ENCODE measurements at places on chromosomes 6 and 20.

DNA sequence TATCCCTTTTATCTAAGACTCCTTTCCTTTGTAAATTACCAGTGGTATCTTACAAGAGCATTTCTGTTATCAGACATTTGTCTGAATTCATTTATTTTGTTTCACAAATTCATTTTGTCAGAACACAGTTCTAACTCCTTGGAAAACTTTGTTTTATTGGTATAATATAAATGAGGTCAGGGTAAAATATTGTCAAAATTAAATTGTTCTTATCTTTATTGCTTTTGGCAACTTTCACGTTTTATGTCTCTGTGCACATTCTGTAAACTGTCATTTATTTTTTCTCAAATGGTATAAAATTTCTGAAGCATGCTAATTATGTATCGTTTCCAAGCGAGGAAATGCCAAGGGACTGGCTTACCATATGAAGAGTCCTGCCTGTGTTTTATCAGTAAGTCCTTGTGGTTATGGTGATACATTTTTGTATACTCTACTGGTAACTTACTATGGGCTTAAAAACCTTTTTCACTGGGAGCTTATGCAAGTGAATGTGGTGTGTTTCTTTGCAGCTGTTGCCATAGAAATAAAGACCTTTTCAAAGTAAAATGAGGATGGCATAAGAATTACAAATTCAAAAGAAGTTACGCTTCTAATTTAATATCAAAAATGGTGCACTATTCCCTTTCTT lies 214.2 kb downstream of the COL19A1 start:
- DNase-seq: no peak

DNA sequence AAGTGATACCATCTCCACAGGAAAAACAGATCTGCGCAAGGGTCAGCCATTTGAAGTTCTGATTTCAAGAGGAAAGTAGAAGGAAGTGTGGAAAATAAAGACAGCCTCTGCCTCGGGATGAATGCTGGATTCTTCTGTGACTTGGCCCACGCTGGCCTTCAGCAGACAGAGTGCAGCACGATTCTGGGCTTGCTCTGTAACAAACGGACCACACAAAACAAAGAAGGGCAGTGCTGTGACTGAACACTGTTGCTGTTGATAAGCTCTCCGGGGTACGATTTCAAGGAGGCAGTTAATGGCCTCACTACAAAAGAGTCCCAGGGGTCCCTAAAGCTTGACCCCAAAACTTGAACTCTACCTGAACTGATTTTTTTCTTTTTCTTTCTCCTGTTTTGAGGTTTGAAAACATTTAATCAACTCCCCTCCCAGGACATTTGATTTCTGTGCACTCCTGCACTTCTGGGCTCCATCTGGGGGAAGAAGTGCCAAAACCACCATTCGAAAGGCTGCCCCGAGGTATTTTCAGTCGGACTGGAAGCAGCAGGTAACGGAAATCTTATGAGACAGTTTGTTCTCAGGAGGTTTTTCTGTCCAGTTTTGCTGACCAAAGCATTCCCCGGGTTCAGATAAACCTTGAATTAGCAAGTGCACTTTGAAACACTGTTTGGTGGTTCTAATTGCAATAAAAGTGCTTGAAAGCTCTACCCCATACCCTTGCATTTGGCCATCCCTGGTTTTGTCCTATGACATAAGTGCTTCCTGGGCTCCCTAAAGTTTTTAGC lies 189.6 kb downstream of the MYLK4 start:
- DNase-seq: no peak

DNA sequence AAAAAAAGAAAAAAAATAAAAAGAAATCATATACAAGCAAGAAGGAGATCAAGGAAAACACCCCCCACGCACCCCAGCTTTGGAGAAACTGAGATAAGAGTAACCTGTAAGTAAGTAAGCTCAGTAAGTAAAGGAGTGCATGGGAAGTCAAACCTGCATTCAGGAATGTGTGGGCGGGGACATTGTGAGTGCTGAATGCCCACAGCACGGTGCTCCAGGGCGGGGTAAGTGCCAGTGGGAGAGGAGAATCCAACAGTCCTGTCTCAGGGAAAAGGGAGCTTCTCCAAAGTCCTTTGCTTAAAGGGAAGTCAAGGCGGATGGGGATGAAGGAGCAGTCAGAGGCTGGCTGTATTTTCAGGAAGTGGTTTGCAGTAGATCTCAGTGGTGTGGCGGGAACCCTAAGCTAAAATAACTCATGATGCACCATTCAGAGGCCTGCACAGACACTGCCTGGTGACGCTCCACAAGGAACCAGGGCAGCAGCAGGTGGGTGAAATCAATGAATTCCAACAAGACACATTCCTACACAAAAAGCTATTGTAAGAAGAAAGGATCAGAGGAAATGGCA lies 368.0 kb downstream of the QKI start:
- no peak for DNase-seq

GRCh38 chr6:106642476-106642875 lies 13.1 kb downstream of the QRSL1 start:
- DNase-seq: no peak

GRCh38 chr6:3522561-3523260 lies 65.9 kb upstream of the SLC22A23 start:
- DNase-seq: peak; percentile 18

Measured in A549 (cell line).